Activated CD8-positive, alpha-beta T cell treated with anti-CD3 and anti-CD28 coated beads for 36 hours (primary cell): ENCODE measurements at places on chromosomes 5 and 9.

DNA sequence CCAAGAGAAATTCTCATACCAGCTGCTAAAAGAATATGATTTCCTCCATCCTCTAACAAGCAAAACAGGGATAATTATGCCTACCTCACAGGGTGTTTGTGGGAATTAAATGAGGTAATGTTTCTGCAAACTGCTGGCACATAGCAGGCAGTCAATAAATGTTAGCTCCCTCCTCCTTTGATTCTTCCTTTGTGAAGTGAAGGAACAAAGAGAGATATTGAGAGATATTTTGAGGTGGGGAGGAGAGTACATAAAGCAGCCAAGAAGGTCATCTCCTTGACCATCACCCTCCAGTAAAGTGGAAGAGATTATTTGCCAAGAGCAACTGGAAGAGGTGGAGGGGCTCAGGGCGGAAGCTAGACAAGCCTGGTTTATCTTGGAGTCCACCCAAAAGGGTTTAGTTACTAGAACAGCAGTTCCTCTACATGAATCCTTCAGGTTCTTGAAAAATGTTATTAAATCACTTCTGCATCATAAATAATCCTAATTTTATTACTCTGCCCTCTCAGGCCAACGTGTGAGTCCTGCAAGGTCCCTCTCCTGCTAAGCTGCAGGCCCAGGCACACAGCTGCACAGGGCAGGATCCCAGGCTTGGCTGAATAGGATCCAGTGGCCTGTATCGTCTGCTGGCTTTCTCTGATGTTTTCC is 35.0 kb upstream of the TLE1 start:
- no peak for DNase-seq

GRCh38 chr9:84978661-84979060 is 309.1 kb downstream of the NTRK2 start:
- no peak for DNase-seq

DNA sequence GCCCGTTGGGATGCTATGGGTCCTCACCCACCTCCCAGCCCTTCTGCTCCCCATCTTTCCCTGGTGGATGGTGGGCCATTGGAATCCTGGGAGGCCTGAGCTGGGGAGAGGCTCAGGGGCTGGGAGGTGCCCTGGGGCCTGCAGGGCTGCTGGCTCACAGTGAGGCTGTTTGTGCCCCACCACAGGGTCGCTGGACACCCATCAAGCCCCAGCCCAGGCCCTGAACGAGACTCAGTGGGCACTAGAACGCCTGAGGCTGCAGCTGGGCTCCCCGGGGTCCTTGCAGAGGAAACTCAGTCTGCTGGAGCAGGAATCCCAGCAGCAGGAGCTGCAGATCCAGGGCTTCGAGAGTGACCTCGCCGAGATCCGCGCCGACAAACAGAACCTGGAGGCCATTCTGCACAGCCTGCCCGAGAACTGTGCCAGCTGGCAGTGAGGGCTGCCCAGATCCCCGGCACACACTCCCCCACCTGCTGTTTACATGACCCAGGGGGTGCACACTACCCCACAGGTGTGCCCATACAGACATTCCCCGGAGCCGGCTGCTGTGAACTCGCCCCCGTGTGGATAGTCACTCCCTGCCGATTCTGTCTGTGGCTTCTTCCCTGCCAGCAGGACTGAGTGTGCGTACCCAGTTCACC is 4.9 kb upstream of the AIF1L start:
- DNase-seq = no peak

- DNase-seq = no peak
Measured at GRCh38 chr5:174459832-174460448, 264.4 kb upstream of the MSX2 start.

GRCh38 chr5:90113108-90113507 is 296.4 kb downstream of the CETN3 start:
- no peak for DNase-seq

DNA sequence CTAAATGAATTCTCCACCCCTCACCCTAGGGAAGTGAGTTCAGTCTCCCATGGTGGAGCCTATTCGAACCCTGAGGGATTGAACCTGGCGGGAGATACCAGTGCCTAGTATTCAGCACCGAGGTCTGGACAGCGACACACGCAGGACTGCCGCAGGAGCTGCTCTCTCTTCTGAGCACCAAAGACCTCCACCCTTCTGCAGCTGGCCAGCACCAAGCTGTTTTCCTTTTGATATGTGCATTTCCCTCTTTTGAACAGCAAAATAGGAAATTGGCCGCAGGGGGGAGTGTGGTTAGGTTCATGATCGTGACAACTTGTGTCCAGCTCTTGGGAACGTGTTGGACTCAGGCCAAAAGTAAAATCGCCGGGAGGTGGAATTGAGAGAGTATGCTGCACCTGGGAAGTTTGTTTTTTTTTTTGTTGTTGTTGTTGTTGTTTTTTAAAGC is 1.2 kb upstream of the PCSK1 start:
- peak; percentile 75 for DNase-seq

GRCh38 chr5:173764332-173765028 is 123.7 kb upstream of the CPEB4 start:
- DNase-seq = no peak

DNA sequence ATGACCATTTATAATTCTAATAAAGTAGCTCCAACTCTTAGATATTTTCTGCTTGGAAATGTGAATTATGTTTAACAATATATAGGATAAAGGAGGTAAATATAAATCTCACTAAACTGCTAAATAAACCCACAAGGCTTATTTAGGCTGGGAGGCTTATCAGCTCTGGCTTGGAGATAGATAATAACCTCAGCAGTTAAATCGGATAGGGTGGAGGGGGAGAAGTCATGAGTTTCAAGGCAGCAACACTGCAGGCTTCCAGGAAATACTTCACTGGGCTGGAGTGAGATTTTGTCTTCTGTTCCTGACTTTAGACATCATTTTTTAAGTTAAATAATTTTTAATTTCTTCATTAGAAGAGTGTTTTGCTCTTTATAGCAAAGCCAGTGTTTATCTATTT is 80.0 kb upstream of the ITGA2 start:
- no peak for DNase-seq

DNA sequence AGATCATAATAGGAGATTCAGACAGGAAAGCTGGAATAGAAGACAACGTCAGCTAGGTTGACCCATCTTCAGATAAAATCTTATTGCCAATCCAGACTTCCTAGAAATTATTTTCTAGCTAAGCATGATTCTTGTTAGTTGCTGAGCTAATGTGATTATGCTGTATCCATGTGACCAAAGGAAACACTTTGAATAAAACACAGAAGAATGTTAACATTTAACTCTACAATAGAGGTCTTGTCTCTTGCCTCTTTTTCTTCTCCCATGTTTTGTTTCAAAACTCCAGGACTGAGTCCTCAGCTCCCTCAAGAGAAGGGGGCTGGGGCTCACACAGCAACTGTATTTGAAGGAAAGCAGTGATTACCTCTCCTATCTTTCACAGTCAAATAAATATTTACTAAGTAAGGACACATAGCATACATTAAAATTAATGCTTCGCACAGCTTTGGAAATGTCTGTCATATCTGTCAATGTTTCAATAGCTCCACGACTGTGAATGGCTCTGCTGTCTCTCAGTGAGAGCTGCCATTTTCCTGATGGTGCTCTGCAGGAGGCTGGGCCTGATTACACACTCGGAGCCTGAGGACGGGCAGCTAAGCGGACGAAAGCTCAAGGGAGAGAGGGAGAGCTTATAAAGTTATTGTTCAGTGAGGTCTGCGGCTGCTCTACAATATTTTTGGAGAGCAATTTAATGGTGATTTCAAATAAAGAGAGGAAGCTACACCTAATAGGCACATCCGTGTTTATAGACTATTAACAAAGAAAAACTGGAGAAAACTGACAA is 64.8 kb upstream of the ZNF462 start:
- DNase-seq = no peak

DNA sequence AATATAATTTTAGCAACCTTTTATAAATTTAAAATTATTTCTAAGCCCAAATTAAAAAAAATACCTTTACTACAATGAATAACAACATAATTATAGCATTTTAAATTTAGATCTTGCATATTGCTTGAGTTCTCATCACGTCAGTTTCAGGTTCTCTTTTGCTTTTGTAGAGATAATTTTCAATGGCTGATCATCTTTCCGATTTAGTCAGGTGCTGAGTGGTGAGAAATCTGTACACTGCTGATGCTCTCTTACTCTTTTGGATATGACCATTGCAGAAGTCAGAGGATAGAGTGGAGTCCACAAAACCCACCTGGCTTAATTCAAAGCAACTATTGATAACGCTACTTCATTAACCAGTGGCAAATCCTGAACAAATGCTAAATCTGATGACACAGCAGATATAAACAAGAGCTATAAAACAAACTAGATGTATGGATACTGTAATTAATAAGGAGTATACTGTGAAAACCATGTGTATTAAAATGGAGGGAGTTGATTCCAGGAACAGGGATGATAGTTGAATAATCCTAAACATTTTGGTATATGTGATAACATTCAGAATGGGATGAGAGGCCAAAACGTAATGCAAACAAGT is 394.8 kb downstream of the CSNK1G3 start:
- DNase-seq = no peak

DNA sequence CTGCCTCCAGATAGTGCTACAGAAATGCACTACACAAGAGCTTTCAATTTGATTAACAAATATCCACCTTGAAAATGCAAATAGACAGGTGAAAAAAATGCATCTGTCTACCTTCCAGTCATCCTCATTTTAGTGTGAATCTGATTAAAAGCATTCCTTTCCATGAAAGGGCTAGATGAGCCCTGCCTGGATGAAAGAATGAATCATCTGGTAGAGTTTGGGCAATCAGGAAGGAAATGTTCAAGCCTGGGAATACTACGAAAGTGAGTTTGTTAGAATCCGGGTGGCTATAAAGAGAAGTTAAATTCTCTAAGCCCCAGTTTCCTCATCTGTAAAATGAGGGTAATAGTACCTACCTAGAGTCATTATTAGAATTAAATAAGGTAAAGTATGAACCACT is 142.6 kb downstream of the FAM114A2 start:
- DNase-seq = no peak

- DNase-seq = no peak
Measured at GRCh38 chr5:164335837-164336236, 830.4 kb downstream of the MAT2B start.

- no peak for DNase-seq
Measured at GRCh38 chr5:1011741-1012312, 3.2 kb downstream of the NKD2 start.

GRCh38 chr5:136053336-136054141 is 24.8 kb downstream of the TGFBI start:
- DNase-seq = no peak

GRCh38 chr9:117672369-117672768 is 31.8 kb upstream of the TLR4 start:
- DNase-seq = no peak

GRCh38 chr5:19266791-19267190 is 721.2 kb downstream of the CDH18 start:
- DNase-seq = no peak

GRCh38 chr5:142941245-142941644 is 171.1 kb downstream of the ARHGAP26 start:
- no peak for DNase-seq

- no peak for DNase-seq
Measured at GRCh38 chr5:118544887-118545449, 443.4 kb downstream of the DTWD2 start.

- no peak for DNase-seq
Measured at GRCh38 chr5:151902215-151902614, 22.4 kb downstream of the GLRA1 start.

DNA sequence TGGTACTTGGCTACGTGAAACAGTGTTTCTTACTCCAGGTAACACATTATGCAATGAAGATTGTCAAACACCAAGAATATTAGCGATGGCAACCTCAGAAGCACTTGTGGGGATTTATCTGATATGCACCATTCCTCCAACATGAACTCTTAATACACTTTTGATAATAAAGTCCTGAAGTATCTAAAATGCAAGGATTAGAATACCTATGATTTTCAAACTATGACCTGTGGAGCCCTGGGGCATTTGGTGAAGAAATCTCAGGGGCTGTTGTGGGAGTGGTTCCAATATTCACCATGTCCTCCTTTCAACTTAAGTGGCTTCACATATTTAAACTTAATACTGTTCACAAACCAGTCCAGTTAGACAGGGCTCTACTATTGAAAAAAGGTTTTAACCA is 214.6 kb upstream of the POU5F2 start:
- no peak for DNase-seq

GRCh38 chr9:18905883-18906629 is 127.0 kb downstream of the SAXO1 start:
- no peak for DNase-seq

DNA sequence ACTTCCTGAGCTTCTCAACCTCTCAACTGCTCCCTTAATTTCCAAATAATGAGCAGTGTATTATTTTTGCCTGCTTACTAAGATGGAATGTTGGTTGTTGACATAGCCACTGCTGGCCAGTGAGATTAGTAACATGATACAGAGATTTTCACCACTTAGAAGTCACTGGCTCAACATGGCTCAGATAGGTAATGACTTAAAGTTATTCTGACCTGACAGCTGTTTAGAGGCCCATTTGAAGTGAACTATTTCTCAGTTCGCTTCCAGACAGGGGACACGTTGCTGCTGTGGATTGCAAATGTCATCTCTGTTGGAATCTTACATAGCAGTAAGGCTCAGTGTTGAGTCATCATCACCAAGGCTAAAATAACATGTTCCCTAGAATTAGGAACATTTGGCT is 490.2 kb downstream of the TLE4 start:
- DNase-seq = no peak

DNA sequence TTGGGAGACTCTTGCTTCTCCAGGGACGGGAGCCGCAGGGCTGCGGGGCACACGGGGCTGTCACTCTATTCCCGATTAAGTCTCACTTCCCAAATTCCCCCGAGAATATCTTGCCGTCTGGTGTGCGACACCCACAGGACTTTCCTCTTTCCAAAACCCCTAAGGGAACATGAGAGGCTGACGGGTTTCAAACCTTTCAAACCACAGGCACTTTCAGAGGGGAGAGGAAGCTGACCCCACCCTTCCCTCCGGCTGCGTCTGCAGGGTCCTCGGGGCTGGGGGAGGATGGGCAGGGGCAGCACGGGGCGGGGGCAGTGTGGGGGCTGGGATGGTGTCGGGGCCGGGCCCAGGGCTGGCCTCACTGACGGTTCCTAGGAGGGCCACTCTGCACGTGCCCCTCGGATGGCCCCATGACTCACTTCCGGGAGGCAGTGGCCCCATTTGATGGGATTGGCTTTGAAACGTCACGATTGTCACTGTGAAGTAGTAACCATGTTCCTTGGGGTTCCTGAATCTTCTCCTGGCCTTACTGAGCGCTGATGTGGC is 38.2 kb downstream of the SLC9A3 start:
- DNase-seq = peak; percentile 48

- DNase-seq = peak; percentile 89
Measured at GRCh38 chr9:135887585-135888050, 19.7 kb downstream of the CAMSAP1 start.

DNA sequence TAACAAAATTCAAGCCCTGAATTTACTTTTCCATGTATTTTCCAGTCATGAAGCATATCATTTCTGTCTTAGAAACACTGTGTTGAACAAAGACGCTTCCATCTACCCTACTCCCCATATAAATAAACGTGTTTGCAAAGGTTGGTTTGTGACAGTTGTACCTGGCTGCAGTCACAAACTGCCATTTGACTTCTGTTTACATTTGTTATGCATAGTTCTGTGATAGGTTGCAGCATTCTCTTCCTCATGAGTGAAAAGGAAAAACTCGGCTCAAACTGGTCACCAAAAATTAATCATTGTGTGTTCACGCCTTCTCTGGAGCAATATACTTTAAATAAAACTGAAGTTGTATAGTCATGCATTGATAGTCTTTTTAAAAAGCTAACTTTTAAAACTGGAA is 69.3 kb upstream of the MOCS2 start:
- DNase-seq = no peak

- no peak for DNase-seq
Measured at GRCh38 chr9:15389173-15389572, 33.5 kb upstream of the SNAPC3 start.
